LHCN-M2 (cell line): ENCODE measurements at places on chromosomes 1 and 21. TPM values are rescaled to one million over a fixed set of nuclear protein-coding genes. Genes with fewer than 3 reads are reported as not detected.

DNA sequence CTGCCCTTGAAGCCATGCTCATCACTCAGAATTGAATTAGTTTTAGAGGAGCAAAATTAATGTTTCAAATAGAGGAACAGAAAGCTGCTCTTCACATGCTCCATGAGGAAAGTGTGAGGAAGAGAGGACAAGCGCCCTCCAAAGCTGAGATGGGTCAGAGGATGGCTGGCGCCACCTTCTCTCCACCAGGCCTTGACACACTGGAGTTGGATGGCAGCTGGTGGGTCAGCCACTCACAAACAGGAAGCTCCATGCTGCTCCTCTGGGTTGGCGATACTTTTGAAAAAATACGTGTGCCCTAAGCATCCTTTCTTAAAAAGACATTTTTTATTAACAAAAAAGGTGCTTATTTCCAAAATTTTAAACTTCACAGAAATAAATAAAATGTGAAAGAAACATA is 3.1 kb upstream of the CD2 start:
- no peak for DNase-seq

RNU1-3 gene
- under 0.01 TPM in 1 of 2 replicates, not detected in the other for total RNA-seq

- DNase-seq, result no peak
Observed at GRCh38 chr1:248611883-248612414, 14.4 kb upstream of the OR2T10 start.

ARTN gene
- 2.1 TPM in 1 of 2 replicates, not detected in the other for total RNA-seq

DNA sequence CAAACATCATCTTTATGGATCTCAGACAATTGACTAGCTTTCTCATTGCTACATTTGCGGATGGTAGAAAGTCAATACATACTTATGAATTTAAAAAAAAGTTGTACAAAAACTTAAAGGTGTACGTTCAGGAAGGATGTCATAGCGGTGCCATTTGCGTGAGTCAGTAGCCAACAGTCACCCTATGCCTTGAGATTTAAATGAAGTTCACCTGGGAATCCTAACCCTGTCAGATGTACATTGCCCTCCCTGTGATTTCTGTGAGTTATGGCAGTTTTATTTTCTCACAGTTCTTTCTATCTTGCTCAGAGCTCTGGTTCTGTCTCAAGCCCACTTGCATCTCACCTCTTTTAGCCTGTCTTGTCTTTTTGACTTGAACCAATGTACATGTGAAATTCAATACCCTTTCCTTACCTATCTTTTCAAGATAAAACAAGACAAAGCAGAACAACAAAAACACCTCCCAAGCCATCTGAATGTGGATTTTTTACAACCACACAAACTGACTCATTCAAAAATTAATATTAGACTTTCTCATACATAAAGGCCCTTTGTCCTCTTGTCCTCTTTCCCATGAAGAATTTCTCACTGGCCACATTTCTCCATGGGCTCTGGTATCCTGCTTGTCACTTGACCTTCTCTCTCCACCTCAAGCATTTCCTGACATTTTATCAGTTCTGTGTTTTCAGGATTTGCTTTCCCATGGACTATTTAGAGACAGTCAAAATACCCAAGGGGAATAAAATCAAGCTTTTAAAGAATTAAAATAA is 25.3 kb upstream of the ZNF697 start:
- DNase-seq, result peak; percentile 51
